Stomach (tissue), 19 donors: ENCODE measurements at places on chromosomes 4 and X. TPM values are rescaled to one million over a fixed set of nuclear protein-coding genes. Genes with fewer than 3 reads are reported as not detected.

- no peak overlapping the region for H3K4me3 ChIP-seq
- H3K27me3 ChIP-seq = no peaks in the 10 kb centered on the region
- no peak for DNase-seq
- no peak overlapping the region for H3K27ac ChIP-seq
Measured at GRCh38 chr4:119977076-119977940, 89.3 kb downstream of the MAD2L1 start.

- DNase-seq = peak; percentile 18
- no peak overlapping the region for H3K4me3 ChIP-seq
- H3K27ac ChIP-seq = peak overlapping the region; percentile 59
- no peaks in the 10 kb centered on the region for H3K36me3 ChIP-seq
- H3K27me3 ChIP-seq = no peaks in the 10 kb centered on the region
Measured at GRCh38 chrX:41692162-41692749, 3.5 kb downstream of the GPR34 start.

- H3K27me3 ChIP-seq = peaks cover 74% of the 10 kb centered on the region
- H3K36me3 ChIP-seq = no peaks in the 10 kb centered on the region
- peaks cover 5% of the 10 kb centered on the region for H3K4me1 ChIP-seq
- H3K27ac ChIP-seq = no peak overlapping the region
- H3K4me3 ChIP-seq = peak overlapping the region; percentile 39
Measured at GRCh38 chr4:185019456-185020292, 1.4 kb downstream of the HELT start.

- no peak for DNase-seq
- H3K4me1 ChIP-seq = no peaks in the 10 kb centered on the region
- no peaks in the 10 kb centered on the region for H3K27me3 ChIP-seq
- no peaks in the 10 kb centered on the region for H3K36me3 ChIP-seq
- no peak overlapping the region for H3K27ac ChIP-seq
Measured at GRCh38 chrX:150615356-150615755, 46.9 kb downstream of the MTM1 start.

The JADE3 gene
- polyA plus RNA-seq = 6.1 TPM

GRCh38 chrX:23952984-23953907 lies 45.4 kb downstream of the CXorf58 start:
- no peaks in the 10 kb centered on the region for H3K36me3 ChIP-seq
- DNase-seq = no peak
- no peak overlapping the region for H3K4me3 ChIP-seq

DNA sequence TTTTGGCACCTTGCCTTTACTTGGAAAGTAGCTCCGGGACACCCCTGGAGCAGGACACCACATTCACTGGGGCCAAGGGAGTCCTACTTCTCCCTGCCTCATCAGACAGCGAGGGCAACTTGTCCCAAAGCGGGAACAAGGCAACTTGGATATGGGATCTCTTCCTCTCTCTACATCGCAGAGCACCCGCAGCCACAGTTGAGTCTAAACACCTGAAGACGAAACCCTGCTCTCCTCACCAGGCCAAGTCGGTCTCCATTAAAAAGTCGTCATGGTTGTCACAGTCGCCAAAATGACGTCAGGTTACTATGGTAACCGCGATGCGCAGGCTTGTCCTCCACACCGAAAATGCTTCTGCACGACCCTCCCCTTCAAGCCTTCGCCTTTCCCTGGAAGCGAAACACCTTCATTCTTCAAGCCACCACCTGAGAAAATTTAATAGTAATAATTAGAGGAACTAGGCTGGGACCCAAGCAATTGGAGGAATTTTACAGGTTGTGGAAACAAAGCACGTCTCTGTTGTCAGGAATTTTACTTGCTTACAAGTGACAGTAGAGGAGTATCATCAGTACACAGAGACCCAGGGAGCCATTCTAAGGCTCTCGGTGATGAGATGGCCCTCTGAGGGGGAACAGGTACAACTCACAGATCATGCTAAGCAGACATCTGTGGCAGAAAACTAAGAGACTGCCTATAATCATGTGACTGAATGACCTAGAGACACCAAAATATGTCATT lies 30.5 kb upstream of the TCEAL4 start:
- H3K4me1 ChIP-seq = peaks cover 10% of the 10 kb centered on the region
- H3K36me3 ChIP-seq = no peaks in the 10 kb centered on the region
- H3K27ac ChIP-seq = peak overlapping the region; percentile 32
- peaks cover 3% of the 10 kb centered on the region for H3K27me3 ChIP-seq

DNA sequence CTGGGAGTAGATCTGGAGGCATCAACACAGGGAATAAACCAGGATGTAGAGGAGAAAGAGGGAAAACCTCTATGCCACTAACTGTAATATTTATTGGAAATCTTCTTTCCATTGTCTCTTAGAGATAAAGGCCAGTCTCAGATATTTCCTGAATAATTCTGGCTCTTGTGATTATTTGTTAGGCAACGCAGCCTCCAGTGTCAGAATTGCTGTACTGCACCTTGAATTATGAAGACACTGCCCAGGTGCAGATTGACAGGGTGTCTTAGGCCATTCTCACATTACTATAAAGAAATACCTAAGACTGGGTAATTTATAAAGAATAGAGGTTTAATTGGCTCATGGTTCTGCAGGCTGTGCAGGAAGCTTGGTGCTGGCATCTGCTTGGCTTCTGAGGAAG lies 100.7 kb upstream of the ZDHHC15 start:
- no peaks in the 10 kb centered on the region for H3K36me3 ChIP-seq
- H3K4me1 ChIP-seq = no peaks in the 10 kb centered on the region
- no peak overlapping the region for H3K4me3 ChIP-seq
